ENCODE measurements at places on chromosomes 6 and 20.
A peak's percentile ranks its signal among the peaks of the same experiment; 100 is the strongest.

DNA sequence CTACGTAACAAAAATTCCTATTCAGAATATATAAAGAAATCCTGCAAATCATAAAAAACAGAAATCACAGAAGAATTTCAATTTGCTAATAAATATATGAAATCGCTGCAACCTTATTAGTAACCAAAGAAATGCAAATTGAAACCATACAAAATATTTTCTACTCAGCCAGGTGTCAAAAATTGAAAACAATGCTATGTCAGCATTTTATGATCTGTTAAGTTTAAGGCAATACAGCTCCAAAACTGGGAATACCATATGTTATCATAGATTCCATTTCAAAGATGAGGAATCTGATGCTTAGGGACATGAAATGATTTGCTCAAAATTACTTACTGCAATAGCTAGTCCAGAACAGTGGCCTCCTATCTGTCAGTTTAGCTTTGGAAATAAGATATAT, 168.9 kb downstream of the ID4 start:
- DNase-seq, result no peak

DNA sequence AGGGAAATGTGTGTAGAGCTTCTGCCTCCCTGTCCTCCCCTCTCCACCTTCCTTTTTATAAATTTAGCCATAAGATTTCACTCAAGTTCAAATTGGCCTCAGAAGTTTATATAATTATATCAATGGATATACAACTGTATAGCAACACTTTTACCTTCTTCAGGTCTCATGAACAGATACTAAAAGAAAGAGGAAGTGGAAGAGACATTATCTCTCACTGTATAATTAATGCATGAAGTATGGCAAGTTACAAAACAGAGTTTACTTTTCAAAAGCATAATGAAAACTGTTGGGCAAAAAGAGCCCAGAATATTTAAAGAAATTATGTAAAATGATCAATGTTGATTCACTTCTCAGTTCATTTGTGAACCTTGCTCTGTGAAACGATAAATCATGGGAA, 99.7 kb downstream of the PDE7B start:
- no peak for DNase-seq

DNA sequence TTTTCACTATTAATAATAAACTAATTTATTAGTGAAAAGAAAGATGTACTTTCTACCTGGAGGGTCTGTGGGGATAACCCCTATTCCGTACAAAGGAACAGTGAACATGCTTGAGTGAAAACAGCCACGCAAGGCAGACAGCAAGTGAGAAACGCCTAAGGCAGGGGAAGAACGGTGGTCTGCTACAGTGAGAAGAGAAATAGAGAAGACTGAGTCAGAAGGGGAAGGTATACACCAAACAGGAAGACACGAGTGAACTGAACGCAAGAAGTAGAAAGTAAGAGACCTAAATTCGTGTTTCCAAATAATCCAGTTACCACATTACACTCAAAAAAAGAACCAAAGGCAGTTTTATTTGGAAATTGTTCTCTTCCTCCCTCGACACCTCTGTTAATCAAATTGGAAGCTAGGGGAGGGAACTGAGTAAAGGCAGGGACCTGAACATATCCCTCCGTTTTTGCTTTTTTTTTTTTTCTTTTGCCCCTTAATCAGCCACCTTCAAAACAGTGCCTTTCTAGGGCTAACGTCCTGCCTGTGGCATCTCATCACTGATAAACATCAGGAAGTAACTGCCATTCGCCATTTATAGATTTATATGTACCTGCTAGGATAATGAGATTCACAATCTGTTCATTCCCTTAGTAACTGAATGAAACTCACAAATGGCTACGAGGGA, 48.9 kb downstream of the ATXN1 start:
- peak; percentile 55 for DNase-seq

DNA sequence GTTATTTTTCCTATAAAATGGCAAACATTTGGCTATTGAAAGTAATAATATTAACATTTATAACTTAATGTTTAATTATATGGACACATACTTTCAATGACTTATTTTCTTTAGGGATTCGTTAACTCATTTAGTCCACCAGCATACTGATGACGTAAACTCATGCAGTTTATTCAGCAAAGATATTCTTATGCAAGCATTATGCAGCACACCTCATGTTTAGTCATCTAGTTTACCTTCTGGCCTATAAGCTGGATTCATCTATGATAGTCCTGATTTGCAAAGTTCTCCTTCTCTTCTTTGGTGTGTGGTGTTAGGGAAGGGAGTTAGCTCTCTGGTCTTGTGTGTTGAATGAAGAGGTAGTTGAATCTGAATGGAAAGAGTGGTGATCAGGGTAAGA, 60.0 kb downstream of the OR2J2 start:
- DNase-seq, result no peak

GRCh38 chr6:138586638-138587037, 87.3 kb upstream of the NHSL1 start:
- no peak for DNase-seq

DNA sequence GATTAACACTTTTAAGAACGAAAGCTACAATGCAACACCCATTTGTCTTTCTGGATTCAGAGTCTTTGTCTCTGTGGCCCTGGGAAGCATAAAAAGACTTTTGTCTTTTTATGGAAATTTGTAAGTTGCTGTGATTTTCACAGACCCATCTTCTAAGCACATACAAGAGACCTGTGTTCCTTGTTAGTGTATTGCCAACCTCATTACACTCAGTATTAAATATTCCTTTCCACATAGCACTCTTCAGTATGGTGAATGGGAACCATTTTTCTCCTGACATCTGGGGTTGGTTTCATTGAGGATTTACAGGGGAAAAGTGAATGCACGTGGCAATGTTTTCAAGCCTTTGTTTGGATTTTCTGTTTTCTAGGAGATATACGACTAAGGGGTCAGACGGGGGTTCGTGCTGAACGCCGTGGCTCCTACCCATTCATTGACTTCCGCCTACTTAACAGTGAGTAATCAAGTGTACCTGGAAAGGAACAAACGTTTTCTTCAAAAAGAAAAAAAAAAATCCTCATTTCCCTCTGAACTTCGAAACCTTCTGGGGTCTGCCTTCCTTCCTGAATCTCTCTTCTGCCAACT, 141.7 kb downstream of the MTFR2 start:
- no peak for DNase-seq

GRCh38 chr6:170210651-170211403, 80.1 kb downstream of the DLL1 start:
- DNase-seq, result no peak

Measured in stimulated activated CD4-positive, alpha-beta T cell treated with anti-CD3 and anti-CD28 coated beads, Interleukin-2, amount 100 ng/mL, for 24 hours (primary cell).